Amygdala (tissue), 56 donors: ENCODE measurements at places on chromosomes 11 and 22.

DNA sequence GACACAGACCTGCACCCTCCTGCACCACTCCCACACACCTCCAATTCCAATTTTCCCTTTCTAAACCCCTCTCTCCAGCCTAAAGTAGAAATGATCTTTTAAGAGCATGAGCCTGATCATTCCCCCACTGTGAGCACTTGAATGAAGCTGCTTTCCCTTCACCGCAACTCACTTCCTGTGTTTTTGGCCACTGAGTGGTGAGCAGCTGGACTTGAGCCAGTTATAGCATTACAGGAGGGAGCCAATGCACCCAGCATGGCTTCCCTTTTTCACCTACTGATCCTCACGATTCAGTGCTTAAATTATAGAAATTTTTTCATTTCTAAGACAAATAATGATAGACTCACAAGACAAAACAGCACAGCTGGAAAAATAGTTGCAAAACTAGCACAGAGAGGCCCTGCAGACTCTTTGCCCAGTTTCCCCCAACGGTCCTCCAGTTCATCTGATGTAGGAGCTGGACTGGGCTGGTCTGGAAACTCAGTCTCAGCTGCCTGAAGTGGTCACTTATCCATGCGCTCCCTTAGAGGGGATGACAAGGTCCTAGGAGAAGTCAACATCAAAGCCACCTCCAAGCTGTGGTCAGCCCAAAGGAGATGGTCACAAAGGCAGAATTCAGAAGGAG, 9.7 kb upstream of the APOL4 start:
- no peak for DNase-seq

GRCh38 chr11:1745701-1746320, 4.6 kb downstream of the IFITM10 start:
- DNase-seq: no peak

- no peak for DNase-seq
Measured at GRCh38 chr11:44464741-44465140, 100.7 kb upstream of the CD82 start.

GRCh38 chr22:20219667-20220628, 48.2 kb downstream of the RTN4R start:
- no peak for DNase-seq

DNA sequence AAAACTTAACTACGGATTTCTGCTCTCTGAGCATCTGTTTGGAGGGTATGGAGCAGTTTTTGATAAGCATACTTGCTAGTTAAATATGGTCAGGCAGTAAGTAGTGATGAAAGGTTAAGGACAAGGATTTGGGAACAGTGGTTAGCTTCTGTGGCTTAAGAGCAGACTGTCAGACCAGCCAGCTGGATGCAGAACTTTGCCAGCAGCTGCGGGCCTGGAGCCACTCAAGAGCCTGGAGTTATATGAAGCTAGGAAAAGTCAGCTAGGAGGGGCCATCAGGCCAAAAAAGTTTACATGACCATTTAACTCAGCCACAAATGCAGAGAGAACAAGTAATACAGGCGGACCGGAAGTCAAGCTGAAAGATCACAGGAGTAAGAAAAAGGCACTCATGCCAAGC, 1817.7 kb downstream of the LRRC4C start:
- no peak for DNase-seq

DNA sequence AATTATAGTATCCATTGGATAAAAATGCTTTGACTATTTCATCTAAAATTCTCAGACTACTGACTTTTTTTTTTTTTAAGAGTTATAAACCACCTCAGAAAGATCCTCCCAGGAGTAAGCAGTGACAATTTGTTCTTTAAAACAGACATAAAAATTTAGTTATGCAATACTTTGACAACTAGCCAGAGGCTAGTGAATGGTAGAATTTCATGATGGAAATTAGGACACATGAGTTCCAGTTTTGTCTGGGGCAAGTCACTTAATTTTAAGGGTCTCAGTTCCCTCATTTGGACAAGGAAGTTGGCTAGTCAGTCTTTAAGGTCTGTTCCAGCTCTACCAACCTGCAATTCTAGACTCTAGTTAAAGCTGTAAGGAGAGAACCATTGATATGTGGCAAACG, 2.9 kb downstream of the IL18 start:
- no peak for DNase-seq

- no peak for DNase-seq
Measured at GRCh38 chr11:36257351-36257750, 31.9 kb downstream of the COMMD9 start.

GRCh38 chr11:32173977-32174376, 83.1 kb downstream of the RCN1 start:
- no peak for DNase-seq

DNA sequence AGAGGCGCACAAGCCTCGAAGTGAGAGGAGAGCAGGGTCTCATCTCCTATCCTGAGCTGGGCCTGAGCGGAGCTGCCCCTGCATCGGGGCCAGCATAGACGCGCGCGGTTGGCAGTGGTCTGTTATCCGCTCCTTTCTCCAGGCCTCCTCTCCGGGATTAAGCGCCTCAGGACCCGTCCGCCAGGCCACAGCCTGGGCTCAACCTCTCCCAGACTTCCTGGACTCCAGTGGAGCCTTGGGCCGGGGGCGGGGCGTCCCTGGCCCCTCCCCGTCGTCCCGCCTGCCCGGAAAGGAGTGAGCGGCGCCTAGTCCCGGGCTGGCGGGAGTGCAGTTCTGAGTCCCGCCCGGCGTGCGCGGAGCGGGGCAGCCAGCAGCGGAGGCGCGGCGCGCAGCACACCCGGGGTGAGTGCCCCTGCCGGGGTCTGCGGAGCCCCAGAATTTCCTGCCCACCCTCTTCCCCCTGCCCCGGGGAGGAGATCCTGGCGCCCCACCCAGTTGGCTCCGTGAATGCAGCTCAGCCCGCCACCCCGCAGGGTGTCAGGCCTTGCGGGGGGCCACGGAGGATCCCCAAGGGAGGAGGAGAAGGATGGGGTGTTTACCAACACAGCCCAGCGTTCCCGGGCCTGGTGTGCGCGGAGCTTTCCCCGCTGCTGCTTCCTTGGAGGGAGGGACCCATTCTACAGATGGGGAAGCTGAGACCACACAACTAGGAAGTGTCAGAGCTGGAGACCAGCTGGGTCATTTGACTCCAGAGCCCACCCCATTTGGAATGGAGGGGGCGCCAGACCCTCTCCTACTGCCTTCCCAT, at the start of gene TCIRG1:
Gene TCIRG1, plus strand, starts transcription at position 308 of the 808 bp plus-strand sequence. CDS start 2,247 bp downstream, outside the sequence.
- no peak for DNase-seq

DNA sequence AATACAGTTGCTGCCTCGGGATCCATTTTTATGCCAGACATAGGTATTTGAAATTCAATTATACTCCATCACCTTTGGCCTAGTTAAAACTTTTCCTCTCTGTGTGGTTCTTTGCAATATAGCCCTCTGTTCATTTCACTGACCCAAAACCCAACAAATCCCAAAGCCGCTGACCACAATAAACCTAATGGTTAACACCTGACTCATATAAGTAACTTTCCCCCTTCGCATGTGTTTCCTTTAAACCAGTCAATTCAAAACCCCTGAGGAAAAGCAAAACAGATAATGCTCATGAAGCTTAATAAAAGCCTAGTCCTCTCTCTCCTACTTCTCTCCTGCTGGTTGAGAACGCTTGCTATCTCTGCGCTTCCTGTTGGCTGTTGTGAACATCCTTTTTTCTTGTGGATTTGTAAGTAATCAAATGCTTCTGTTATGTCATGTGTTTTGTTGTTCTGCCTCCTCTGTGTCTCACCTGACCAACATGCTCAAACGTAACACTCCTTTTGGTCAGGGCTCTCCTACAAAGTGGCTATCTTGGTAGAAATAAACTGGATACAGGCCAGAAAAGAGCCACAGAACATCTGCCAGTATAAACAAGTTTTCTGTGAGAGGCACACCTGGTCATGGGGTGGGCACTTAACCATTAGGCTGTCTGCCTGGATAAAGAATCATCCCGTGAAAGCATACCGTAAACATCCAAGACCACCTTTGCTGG, 652.6 kb downstream of the METTL15 start:
- no peak for DNase-seq

DNA sequence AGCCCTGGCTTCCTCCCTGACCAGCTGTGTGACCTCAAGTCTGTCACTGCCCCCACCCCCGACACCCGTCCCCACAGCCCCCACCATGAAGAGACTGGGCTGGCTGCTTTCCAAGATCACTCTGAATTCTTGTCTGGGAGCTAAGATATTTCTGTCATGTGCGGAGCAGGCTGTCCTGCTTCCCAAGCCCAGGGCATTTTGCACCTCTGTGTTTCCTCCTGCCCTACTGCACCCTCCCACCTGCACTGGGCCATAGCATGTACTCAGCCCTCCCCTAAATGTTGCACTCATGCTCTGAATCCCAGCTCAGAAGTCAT, 30.3 kb upstream of the MYEOV start:
- DNase-seq: no peak

DNA sequence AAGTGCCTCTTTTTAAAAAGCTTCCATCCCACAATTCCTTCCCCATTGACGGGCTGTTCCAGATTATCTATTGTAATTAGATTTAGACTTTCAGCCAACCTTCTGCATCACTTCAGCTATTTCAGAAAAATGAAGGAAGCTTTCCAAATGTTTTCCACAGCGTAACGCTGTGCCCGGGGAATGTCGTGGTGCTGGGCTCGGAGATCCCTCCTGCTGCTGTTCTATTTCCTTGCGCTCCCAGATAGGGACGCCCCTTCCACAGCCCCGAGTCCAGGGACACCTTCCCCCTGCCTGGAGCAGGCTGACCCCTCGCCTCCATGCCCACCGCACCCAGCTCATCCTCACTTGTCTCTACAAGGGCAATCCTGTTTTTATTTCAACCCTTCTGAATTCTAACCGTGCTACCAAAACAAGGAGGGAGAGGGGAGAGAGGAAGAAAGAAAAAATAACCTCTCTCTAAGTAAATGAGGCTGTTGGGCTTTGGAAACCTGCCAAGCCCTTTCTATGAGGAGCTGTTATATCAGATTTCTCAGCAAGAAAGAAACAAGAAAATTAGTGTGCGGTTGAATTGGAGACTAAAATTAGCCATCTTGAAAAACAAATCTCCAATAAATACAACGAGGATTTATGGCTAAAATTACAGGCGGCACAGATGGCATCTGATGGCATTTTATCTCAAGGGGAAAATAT, 366.9 kb downstream of the BRD1 start:
- no peak for DNase-seq

DNA sequence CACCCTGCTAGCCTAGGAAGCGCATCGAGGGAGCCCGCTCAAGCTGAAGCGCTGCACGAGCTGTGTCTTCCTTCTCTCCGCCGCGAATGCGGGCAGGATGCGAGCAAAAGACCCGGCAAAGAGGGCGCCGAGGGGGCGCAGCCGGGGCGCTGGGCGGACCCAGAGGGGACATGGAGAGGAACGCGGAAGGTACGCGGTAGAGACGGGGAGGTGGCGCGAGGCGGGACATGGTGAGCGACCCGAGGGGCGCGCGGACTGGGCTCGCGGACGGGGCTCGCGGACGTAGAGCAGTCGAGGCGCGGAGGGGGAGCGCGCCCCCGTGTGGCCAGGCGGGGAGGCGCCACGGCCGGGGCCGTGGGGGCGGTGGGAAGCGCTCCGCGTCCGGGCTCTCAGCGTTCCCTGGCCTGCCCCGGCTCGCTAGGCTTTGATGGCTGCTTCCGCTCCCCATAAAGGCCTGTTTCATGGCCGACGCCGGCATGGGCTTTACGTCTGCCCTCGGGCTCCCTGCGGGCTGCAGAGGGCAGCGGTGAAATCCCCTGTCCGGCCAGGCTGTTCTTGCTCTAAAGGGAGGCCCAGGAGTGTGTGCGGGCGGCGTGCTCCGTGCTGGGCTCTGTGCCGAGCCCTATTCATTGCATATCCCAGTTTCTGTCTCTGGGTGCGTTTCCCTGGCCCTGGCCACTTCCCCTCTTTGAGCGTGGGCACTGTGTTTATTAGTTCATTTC, 31.2 kb upstream of the TRIM29 start:
- DNase-seq: peak; percentile 87
